T-helper 9 cell (primary cell): ENCODE measurements at places on chromosomes 11 and 22.

DNA sequence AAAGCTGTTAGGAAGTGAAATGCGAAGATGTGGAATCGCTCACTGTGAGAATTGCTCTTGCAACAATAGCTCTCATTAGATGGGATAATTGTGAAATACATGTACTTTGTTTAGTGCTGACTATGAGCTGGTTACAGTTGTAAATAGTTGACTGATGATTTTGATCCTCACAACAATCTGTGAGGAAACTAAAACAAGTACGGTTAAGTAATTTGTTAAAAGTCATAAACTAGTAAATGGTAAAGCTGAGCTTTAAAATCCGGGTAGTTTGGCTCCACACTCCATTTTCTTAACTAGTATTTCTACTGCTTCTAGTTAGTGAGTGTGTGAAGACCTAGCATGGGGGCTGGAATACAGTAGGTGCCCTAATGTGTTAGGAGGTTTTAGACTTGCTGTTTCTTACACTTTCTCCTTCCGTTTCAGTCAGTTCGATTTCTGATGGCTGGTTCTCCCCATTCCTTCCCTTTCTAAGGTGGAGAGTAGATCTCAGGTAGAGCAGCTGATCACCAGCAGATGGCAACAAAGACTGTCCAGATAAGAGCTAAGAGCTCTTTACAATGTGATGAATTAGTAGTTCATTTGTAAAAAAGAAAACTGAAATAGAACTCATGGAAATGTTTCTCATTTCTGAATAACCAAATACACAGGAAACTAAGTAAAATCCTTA lies 16.3 kb upstream of the CYP2R1 start:
- no peak for DNase-seq

DNA sequence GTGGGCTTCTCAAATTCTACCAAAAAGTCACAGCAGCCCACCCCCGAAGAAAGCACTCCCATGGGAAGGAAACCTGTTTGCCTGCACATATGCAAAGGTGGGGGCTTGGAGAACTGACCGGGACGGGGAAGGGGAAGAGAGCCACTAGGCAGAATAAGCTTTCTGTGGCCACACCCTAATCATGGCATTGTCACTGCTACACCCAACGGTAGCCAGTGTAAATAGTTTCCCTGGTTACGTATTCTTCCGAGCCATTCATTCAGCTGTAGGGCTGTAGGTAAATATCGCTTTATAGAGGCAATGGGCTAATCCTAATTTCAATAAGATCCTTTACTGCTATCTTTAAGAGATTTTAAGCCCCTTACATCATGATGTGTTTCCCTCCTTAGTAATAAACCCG lies 61.7 kb downstream of the PRDM11 start:
- no peak for DNase-seq

- DNase-seq, result no peak
These were observed 1.1 kb upstream of the OR51D1 start for GRCh38 chr11:4636136-4636535.

DNA sequence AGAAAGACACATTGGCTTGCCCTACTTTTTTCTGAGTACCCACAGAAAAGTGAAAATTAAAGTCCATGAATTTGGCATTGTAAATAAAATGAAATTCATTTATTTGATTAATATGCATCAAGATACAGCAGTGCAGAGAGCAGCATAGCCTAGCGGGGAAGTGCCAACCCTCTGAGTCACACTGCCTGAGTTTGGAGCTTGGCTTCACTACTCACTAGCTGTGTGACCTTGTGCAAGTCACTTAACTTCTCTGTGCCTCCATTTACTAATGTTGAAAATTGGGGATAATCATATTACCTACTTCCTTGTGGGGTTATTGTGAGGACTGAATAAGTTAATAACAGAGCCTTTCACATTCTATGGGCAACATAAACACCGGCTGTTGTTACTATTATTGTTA lies 111.5 kb upstream of the CSNK2A3 start:
- DNase-seq, result no peak

- DNase-seq, result no peak
These were observed 2.0 kb downstream of the MAP3K11 start for GRCh38 chr11:65611758-65612603.

- no peak for DNase-seq
These were observed 8.7 kb downstream of the IFT27 start for GRCh38 chr22:36767035-36767775.
